Prostate gland (tissue), 2 donors: ENCODE measurements at places on chromosomes 2 and 18. TPM values are rescaled to one million over a fixed set of nuclear protein-coding genes. Genes with fewer than 3 reads are reported as not detected.

ANTXR1 gene
- 48.7 TPM for total RNA-seq

CEP192 gene
- total RNA-seq: 37.3 TPM

IGFBP5 gene
- total RNA-seq: 319 TPM

CHST10 gene
- 27.7 TPM for total RNA-seq

TEX44 gene
- total RNA-seq: not detected

DNA sequence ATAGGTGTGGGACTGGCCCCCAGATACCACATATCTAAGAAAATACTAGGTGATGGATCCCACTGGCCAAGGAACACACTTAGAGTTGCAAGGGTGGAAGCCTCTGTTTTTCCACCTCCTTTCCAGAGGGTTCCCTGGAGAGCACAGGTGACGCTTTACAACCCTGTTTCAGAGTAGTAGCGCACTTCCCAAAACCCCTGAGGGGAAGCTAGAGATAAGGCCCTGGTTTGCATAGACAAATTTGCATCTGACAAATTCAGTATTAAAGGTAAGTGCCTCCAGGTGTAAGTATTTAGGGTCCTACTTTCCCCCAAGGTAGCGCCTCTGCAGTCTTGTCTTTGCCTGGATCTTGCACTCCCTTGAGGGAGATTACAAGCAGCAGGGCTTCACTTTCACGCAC is 474 bp upstream of the CERKL start:
- no peaks in the 10 kb centered on the region for H3K4me1 ChIP-seq
- H3K27ac ChIP-seq: no peak overlapping the region
- H3K27me3 ChIP-seq: no peaks in the 10 kb centered on the region
- DNase-seq: no peak
- H3K4me3 ChIP-seq: no peak overlapping the region

- no peaks in the 10 kb centered on the region for H3K36me3 ChIP-seq
- H3K27ac ChIP-seq: no peak overlapping the region
- no peak for DNase-seq
- no peaks in the 10 kb centered on the region for H3K27me3 ChIP-seq
- H3K4me1 ChIP-seq: no peaks in the 10 kb centered on the region
- H3K4me3 ChIP-seq: no peak overlapping the region
These were observed 14.4 kb downstream of the AFG3L2 start for GRCh38 chr18:12362473-12363174.

DNA sequence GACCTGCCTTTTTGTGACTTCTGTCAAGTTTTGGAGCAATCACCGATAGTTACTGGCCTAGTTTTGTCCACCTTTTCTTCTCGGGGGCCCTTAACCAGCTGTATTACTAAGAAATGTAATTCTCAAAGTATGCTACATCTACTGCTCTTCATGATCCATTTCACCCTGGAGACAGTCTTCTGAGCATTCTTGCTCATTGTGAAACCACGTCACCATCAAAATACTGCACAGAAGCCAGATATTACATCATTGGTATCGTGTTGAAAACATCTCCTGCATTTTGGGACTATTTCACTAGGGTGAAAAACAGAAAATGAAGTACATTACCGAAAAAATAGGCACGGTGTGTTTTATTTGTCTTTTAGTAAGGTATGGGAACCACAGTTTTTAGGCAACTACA is 11.7 kb downstream of the LYPD6B start:
- no peak overlapping the region for H3K4me3 ChIP-seq
- H3K27ac ChIP-seq: no peak overlapping the region
- no peaks in the 10 kb centered on the region for H3K4me1 ChIP-seq
- H3K27me3 ChIP-seq: no peaks in the 10 kb centered on the region

- H3K36me3 ChIP-seq: no peaks in the 10 kb centered on the region
- H3K4me3 ChIP-seq: no peak overlapping the region
- H3K27ac ChIP-seq: no peak overlapping the region
- DNase-seq: no peak
- H3K4me1 ChIP-seq: no peaks in the 10 kb centered on the region
- no peaks in the 10 kb centered on the region for H3K27me3 ChIP-seq
These were observed 190.3 kb downstream of the RBM43 start for GRCh38 chr2:151071382-151071781.

DNA sequence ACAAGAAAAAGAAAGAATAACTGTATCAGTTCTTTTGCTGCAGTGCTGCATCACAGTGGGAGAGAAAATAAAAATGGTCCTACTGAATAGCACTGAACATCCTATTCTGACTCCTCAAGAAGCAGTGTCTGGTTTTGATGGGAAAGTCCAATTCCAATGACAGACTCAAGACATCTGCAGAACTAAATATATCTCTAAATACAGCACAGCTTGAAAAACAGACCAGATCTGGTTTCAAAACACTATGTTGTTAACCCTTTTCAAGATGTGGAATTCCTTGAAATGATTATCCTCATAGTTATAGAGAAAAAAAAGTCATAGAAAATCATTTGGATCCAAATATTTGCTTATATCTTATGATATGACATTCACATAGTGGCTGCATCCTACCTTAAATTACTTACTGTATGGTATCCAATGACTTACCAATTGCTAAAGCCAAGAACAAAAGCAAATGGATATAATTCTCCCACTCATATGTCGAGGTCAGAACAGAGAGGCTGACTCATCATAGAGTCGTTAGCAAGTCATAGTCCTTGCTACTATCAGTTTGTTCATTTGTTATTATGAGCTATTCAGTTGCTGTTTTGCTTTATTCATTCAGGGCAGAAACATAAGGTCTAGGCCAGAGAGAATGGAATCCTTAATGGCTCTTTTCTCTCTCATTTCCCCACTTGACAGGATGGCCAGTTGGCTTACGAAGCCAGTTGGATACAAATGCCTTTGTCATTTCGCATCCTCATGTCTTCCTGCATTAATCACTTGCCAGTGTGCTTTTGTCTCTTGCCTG is 62.5 kb upstream of the ACVR2A start:
- no peak overlapping the region for H3K4me3 ChIP-seq
- H3K36me3 ChIP-seq: no peaks in the 10 kb centered on the region
- no peak overlapping the region for H3K27ac ChIP-seq
- no peaks in the 10 kb centered on the region for H3K4me1 ChIP-seq
- DNase-seq: no peak
- H3K27me3 ChIP-seq: no peaks in the 10 kb centered on the region

GRCh38 chr18:70420146-70420898 is 131.5 kb downstream of the SOCS6 start:
- no peaks in the 10 kb centered on the region for H3K27me3 ChIP-seq
- DNase-seq: no peak
- H3K4me1 ChIP-seq: no peaks in the 10 kb centered on the region
- H3K27ac ChIP-seq: no peak overlapping the region
- H3K4me3 ChIP-seq: no peak overlapping the region

GRCh38 chr2:227186751-227187150 is 22.3 kb downstream of the COL4A3 start:
- DNase-seq: no peak
- no peak overlapping the region for H3K4me3 ChIP-seq
- H3K27ac ChIP-seq: no peak overlapping the region
- H3K27me3 ChIP-seq: no peaks in the 10 kb centered on the region
- H3K4me1 ChIP-seq: no peaks in the 10 kb centered on the region

DNA sequence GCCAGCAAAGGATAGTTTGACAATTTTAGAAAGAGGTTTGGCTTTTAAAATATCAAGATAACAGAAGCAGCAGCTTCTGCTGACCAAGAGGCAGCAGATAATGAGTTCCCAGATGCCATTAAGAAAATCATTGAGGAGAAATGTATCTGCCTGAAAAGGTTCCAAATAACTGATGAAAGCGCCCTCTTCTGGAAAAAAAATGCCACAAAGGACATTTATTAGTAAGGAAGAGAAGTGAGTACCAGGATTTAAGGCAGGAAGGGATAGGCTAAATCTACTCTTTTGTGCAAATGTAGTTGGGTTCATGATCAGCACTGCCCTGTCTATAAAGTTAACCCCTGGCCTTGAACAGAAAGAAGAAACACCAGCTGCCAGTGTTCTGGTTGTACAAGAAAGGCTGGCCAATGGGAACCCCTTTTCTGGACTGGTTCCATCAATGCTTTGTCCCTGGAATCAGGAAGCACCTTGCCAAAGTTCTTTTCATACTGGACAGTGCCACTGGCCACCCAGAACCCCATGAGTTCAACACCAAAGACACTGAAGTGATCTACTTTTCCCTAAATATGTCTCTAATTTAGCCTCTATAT is 40.6 kb downstream of the DHX57 start:
- H3K27me3 ChIP-seq: no peaks in the 10 kb centered on the region
- no peaks in the 10 kb centered on the region for H3K36me3 ChIP-seq
- no peak overlapping the region for H3K27ac ChIP-seq
- no peak overlapping the region for H3K4me3 ChIP-seq
- H3K4me1 ChIP-seq: no peaks in the 10 kb centered on the region

- DNase-seq: peak; percentile 20
- H3K27me3 ChIP-seq: no peaks in the 10 kb centered on the region
- H3K27ac ChIP-seq: peak overlapping the region; percentile 38
- H3K4me1 ChIP-seq: no peaks in the 10 kb centered on the region
- no peaks in the 10 kb centered on the region for H3K36me3 ChIP-seq
These were observed 49.7 kb downstream of the ARL4C start for GRCh38 chr2:234447189-234447588.

DNA sequence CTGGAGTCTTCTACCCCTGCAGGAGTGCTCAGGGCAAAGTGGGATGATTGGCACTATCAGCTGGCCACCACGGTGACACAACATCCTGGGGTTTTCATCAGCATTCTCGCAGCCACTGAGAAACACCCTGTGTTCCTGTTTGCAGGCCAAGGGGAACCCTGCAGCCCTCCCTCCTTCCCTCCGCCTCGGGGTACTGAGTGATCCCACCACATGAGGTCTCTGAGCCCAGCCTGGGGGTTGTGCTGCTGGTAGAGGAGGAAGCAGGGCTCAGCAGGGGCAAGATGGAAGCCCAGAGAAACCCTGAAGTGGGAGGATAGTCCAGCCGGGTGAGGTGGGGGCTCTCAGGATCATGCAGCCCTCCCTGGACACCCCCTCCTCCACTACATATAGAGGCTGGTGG is at the start of gene OXER1:
OXER1 (minus strand) TSS at position 40 of the 400 bp plus-strand sequence. CDS start 73 bp downstream, outside the sequence.
- H3K27me3 ChIP-seq: no peaks in the 10 kb centered on the region
- H3K4me3 ChIP-seq: no peak within 1 kb of the TSS
- no peaks in the 10 kb centered on the region for H3K4me1 ChIP-seq
- H3K27ac ChIP-seq: no peak within 1 kb of the TSS
- DNase-seq: no peak
- H3K36me3 ChIP-seq: no peaks in the 10 kb centered on the region

DNA sequence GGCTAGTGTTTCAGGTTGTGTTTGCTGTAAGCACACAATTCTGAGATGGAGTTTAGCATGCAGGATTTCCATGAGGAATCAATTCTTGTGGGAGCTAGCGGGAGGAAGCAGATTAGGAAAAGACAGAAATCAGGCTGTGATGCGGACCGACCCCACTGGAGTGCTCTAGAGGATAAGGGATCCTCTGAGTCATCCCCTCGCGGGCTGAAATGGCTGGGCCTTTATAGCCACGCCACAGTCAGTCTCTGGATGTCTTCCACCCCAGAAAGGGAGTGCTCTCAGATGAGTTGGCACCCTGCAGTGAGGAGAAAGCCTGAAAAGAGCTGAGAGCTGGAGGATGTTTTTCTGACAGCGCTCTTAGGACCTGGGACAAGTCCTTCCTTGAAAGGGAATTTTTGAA is 102.4 kb downstream of the GALNT3 start:
- H3K4me1 ChIP-seq: no peaks in the 10 kb centered on the region
- no peak overlapping the region for H3K4me3 ChIP-seq
- DNase-seq: no peak
- no peaks in the 10 kb centered on the region for H3K27me3 ChIP-seq

GRCh38 chr2:3706892-3707291 is 3.5 kb downstream of the DCDC2C start:
- H3K4me3 ChIP-seq: no peak overlapping the region
- no peaks in the 10 kb centered on the region for H3K4me1 ChIP-seq
- no peak for DNase-seq
- peaks cover 11% of the 10 kb centered on the region for H3K27me3 ChIP-seq
- no peak overlapping the region for H3K27ac ChIP-seq

DNA sequence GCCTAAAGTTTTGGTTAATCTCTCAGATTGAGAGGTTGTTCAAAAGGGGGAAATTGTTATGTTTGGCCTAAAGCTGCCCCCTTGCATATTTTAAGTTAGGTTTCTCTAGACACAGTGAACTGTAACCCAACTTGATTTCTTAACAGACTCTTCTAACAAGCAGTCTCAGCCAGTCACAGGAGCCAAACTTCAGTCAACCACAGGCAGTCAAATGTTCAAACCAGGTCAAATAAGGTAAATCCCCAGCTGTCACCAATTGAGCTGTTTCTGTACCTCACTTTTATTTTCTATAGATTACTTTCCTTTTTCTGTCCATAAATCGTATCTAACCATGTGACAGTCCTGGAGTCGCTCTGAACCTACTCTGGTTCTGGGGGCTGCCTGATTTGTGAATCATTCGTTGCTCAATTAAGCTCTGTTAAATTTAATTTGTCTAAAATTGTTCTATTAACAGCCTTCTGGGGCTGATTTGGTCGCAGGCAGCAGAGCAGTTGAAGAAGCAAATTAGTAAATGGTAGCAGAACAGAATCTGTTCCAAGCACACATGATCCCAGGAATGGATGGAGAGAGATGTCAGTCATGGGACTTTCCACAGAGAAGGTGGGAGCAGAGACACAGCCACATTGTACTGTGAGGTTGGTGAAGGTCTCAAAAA is 16.4 kb upstream of the NFU1 start:
- no peak overlapping the region for H3K27ac ChIP-seq
- no peak for DNase-seq
- peaks cover 5% of the 10 kb centered on the region for H3K4me1 ChIP-seq
- no peak overlapping the region for H3K4me3 ChIP-seq

GRCh38 chr18:34909637-34910364 is 131.4 kb upstream of the MAPRE2 start:
- H3K36me3 ChIP-seq: no peaks in the 10 kb centered on the region
- H3K4me3 ChIP-seq: no peak overlapping the region
- H3K4me1 ChIP-seq: no peaks in the 10 kb centered on the region
- H3K27me3 ChIP-seq: no peaks in the 10 kb centered on the region

DNA sequence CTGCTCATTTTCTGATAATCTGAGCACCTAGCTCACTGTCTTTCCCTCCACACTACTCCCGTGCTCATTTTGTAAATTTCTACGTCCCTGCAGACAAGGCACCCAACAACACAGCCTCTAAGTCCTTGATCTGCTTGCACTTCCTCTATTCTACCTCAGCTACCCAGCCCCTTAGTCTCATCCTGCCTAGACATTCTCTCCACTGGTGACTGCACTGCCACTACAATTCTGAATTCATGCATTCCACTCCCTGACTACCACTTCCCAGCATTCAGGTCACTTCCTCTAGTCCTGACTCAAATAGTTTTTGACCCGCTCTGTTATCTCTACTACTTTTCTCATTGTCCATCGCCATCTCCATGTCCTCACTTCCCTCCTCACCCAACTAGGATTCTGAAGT is 155.7 kb downstream of the DYM start:
- DNase-seq: no peak
- no peaks in the 10 kb centered on the region for H3K4me1 ChIP-seq
- no peaks in the 10 kb centered on the region for H3K36me3 ChIP-seq
- no peak overlapping the region for H3K27ac ChIP-seq
- H3K27me3 ChIP-seq: no peaks in the 10 kb centered on the region

GRCh38 chr18:45611943-45612342 is 3.3 kb upstream of the SLC14A2 start:
- no peaks in the 10 kb centered on the region for H3K36me3 ChIP-seq
- no peak overlapping the region for H3K27ac ChIP-seq
- no peaks in the 10 kb centered on the region for H3K4me1 ChIP-seq
- no peak for DNase-seq
- no peak overlapping the region for H3K4me3 ChIP-seq

- no peaks in the 10 kb centered on the region for H3K36me3 ChIP-seq
- H3K27ac ChIP-seq: no peak overlapping the region
- DNase-seq: no peak
- no peaks in the 10 kb centered on the region for H3K27me3 ChIP-seq
These were observed 12.8 kb upstream of the PPM1B start for GRCh38 chr2:44155666-44156446.
